ENCODE measurements at places on chromosomes 16 and 17.

GRCh38 chr16:49825041-49825440 is 30.9 kb downstream of the ZNF423 start:
- DNase-seq: no peak

DNA sequence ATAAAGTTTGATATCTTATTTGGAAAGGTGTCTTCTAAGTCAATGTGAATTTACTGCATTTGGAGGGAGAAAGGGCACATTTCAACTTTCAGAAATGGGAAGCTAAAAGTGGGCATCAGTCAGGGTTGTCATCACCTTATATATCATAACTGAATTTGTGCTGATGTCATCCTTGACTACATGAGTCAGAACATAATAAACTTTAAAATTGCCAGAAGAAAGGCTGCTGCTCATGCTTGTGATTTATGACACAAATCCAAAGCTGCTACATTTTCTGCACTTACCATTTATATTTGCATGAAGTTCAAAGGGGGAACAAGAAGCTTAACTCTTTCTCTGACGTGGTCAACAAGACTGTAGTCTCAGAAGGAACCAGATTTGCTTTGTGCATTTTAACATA is 196.6 kb downstream of the UTP18 start:
- no peak for DNase-seq

- no peak for DNase-seq
Observed at GRCh38 chr16:69108064-69108904, 2.8 kb downstream of the HAS3 start.

DNA sequence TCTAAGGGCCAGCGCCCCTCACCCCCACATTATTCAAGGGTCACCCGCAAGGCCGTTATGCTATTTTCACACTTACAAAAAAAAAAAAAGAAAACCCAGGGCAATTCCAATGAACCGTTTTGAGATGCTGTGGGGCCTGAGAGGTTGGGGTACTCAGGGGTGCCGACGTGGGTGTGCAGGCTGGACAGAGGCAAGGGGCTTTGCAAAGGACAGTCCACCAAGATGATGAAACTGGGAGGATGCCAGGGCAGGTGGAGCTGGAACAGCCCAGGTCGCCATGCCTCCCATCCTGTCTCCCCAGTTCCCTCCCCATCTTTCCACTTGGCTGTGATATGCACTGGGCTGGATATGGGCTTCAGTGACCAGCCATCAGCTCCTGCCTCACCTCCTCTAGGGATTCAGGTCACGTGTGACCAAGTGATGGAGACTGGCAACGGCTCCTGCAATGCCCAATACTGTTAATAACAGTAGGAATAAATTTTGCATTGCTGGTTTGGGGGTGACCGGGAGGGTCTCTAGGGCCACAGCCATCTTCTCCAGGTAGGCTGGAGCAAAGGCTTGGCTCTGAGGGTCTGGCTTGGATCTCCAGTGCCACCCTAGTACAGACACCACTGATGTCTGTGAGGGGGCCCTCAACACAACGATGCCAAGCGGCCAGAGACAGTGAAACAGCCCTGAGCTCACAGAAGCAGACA is 151.3 kb upstream of the TNRC6C start:
- DNase-seq: no peak

GRCh38 chr17:60039114-60039846 is 39.4 kb downstream of the HEATR6 start:
- no peak for DNase-seq

DNA sequence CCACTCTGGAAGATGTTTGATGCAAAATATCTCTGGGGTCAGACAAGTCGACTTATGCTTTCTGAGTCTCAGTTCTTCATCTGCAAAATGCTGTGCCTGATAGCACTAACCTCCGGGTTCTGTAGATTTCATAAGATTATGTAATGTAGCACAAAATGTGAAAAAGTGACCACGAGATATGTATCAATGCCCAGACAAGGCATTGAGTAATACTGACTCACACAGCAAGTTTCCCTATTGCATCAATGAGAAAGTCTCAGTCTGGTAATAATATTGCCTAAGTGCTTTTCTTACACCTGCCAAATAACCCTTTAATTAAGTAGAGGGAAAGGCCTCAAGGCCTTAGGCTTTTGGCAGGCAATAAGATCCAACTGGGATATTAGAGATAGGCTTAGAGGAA is 41.4 kb upstream of the MMP2 start:
- peak; percentile 14 for DNase-seq

- DNase-seq: peak; percentile 74
Observed at GRCh38 chr17:56786989-56787482, 46.7 kb downstream of the C17orf67 start.

DNA sequence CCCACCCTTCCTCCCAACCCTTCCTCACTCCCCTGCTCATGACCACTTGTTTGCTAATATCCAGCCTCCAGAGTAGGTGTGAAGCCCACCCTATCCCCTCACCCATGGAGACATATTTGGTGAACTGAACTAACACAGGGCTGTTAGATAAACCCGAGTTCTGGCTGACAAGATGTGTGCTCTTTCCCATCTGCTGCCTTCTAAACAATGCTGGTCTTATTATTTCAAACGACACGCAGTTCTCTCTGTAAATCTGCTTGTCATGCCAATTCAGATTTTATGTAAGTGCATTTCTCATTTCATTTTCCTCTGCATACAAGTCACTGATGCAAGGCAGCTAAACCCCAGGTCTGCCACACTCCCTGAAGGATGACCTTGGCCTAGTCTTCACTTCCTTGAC is 343.0 kb upstream of the CDH5 start:
- no peak for DNase-seq

DNA sequence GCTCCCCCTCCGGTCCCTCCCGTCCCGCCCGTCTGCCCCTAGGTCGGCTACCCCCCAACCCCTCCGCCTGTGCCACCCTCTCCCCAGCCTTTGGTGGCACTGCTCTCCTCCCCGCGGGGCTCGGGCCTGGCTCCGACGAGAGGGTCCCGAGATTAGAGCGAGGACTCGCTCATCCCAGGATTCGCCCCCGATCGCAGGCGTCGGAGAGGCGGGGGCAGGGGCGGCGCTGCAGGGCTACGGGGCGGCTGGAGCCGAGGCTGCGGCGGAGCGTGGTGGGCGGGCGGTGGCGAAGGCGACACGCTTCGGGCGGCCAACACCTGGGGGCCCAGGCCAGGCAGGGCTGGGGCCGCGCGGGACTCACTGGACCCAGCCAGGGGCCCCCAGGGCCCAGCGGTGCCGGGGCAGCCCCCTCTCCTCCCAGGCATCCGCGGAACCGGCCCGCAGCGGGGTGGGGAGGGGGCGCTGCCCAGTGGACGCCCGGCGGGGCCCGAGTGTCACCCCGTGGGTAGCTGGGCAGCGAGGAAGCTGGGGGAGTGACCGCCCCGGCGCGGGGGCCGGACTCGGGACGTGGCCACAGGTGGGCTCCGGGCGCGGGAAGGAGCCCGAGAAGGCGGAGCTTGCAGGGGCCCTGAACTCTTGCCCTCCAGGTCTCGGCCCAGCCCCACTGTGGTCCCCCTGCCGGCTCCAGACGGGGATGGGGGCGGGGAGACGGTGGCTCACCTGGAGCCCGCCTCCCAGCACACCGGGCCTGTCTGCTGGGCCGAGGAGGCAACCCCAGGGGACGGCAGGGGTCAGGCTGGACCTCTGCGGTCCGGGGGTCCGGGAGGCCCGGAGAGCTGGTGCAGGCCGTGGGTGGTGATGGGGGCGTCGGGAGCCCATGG is 1.5 kb downstream of the MGAT5B start:
- DNase-seq: no peak

DNA sequence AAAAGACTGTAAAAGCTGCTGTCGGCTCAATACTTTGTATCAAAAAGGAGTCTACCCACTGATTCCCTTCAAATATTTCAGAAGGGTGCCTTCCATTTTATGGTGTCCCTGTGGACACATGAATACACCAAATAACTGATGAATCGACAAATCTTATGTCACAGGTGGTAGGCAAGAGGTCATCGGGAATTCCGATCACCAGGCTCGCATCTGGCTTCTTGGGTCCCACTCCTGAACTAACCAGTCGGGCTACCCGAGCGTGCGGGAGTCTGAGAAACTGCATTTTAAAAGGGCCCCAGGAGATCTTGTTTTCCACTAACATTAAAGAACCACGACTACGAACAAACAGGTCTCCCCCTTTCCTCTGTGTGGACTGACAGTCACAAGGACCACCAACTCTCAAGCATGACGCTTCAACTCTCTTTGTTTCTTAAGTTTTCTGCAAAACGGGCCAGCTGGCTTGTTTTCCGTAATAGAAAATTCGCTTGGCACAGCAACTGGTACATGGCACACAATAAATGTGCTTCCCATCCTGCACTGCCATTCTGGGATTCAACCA is 873 bp downstream of the PSME3IP1 start:
- no peak for DNase-seq

Data from non-pigmented ciliary epithelial cell (primary cell).